Renal cortical epithelial cell (primary cell): ENCODE measurements at places on chromosomes 13 and 19. TPM values are rescaled to one million over a fixed set of nuclear protein-coding genes. Genes with fewer than 3 reads are reported as not detected.

DNA sequence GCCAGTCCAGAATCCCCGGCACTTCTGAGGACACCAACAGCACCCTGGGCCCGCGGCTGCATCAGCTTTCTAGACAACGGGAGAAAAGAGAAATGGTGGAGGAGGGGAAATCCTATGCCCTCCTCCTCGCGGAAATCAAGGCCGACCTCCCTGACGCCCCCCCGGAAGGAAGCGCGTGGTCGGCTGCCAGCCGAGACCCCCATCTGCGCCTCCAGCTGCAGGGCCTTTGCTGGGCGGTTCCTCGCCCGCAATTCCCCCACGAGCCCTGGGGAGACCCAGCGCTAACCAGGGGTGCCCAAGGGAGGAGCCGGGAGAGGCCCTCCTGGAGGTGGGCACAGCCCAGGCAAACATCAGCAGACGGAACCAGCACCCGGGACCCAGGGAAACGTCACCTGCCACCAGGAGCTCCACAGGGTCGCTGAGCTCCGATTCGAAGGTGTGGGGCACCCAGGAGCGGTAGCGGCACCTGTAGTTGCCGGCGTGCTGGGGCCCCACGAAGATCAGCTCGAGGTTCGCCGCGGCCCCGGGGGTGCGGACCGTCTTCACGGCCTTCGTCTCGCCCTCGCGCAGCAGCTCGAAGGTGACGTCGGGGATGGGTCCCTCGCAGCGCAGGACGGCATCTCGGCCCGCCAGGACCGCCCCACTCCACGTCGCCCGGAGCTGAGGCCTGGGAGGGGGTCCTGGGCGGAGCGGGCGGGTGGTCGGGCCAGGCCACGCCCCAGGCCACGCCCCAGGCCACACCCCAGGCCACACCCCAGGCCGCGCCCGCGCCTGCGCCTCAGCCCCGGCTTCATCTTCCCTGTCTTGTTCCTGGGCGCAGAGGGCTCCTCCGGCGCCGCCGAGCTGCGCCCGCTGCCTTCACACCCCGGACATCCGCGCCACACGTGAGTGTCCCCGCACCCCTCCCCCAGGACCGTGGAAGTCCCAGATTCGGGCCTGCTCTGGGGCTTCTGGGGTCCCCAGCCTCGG lies 6.0 kb downstream of the A1BG start:
- no peak for DNase-seq

The MAB21L1 gene
- total RNA-seq = not detected in 2 replicates

The FFAR3 gene
- not detected in 2 replicates for total RNA-seq

DNA sequence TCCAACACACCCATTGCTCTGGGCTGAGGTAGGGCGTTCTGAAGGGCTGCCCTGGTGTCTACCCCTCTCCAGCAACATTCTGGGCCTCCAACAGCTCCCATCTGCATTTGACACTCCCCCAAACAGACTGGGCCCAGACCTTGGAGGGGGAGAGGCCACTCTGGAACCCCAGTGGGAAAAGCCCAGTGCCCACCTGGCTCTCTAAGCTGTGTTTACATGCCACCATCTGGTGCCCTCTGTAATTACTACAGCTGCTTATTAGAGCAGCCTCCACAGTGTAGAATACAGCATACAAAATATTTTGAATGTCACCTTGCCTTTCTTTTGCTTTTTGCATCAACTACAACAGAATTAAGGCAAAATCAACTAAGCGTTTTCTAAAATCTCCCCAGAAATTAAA lies 35.8 kb upstream of the TM9SF2 start:
- DNase-seq = no peak

DNA sequence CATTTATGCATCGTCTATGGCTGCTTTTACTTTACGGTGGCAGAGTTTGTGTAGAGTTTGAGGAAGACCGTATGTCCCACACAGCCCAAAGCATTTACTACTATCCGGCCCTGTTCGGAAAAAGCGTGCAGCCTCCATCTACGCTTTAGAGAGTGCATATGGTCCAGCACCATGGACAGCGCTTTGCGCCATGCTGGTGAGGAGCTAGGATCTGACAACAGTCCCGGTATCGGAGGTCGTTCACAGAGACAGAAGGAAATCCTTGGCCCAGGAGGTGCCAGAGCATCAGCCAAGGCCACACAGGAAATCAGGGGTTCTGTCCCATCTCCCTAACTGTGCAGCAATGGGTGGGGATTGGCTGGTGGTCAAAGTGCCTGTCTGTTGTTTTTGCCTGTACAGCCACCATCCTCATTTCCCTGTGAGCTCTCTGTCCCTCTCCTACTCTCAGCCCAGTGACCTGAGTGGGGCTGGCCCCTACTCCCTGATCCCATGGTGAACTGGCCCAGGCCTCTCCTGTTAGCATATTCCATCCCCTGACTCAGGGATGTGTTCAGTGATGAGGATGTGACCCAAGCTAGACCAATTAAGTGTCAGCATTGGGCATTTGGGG lies 16.2 kb upstream of the PRODH2 start:
- peak; percentile 38 for DNase-seq

GRCh38 chr13:31101472-31102170 lies 60.1 kb downstream of the HSPH1 start:
- DNase-seq = no peak

GRCh38 chr13:26021516-26021915 lies 30.3 kb downstream of the SHISA2 start:
- peak; percentile 76 for DNase-seq

DNA sequence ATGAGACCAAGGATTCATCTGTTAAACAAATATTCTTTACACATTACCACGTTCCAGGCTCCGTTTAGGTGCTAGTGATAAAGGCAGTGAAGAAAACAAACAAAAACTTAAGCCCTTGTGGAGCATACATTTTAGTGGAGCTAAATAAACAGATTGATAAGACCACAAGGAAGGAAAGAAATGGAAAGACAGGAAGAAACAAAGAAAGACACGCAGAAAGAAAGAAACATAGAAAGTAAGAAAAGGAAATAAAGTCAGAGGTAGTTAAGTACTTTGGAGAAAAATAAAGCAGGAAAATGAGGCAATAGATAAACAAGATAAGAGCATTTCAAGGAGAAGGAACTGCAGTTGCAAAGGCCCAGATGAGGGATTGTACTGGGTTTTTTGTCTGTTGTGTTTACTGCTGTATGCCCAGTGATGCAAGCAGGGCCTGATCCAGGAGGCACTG lies 998 bp downstream of the NFKBIB start:
- DNase-seq = no peak

The AMER2 gene
- not detected in 2 replicates for total RNA-seq

The MYH14 gene
- total RNA-seq = 0.85 and 36.5 TPM in 2 replicates

The METTL21C gene
- total RNA-seq = not detected in 2 replicates

The TMEM147 gene
- total RNA-seq = 76.1 and 93.6 TPM in 2 replicates

GRCh38 chr19:16442386-16443276 lies 29.1 kb downstream of the EPS15L1 start:
- DNase-seq = no peak

The PTH2 gene
- total RNA-seq = not detected in 2 replicates

GRCh38 chr13:99119656-99120055 lies 81.0 kb upstream of the UBAC2 start:
- DNase-seq = no peak

DNA sequence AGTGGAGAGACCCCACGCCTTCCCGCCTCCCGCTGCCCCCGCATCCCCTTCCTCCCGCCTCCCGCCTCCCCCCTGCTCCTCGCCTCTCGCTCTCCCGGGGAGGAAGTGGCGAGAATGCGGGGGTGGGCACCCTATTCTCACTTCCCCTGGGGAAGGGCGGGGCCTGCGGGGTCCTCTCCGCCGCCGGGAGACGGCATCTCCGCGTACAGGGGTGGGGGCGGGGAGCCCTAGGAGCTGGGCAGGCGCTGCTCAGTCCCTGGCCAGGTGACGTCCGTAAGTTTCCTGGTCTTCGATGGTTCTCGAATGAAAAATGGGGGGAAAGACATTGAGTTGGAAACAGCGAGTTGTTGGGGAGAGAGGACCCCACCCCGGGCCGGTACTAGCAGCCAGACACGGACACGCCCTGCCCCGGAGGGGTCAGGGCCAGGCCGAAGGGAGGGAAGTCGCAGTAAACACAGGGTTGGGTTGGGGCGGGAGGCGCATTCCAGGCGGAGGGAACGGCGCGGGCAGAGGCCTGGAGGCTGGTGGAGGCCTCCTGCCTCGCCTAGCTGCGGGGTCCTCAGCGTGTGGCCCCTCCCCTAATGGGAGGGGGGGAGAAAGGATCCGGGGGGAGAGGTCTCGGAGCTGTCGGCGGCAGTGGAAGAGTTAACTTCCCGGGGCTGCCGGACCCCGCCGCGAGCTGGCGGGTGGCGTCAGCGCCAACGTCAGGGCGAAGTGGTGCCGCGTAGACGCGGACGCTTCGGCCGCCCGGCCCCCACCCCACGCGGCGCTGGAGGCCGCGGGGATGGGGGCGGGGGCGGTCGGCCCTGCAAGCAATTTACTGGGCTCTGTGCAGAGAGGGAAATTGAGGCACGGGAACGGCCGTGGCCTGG lies 10.4 kb upstream of the JUND start:
- DNase-seq = peak; percentile 47

DNA sequence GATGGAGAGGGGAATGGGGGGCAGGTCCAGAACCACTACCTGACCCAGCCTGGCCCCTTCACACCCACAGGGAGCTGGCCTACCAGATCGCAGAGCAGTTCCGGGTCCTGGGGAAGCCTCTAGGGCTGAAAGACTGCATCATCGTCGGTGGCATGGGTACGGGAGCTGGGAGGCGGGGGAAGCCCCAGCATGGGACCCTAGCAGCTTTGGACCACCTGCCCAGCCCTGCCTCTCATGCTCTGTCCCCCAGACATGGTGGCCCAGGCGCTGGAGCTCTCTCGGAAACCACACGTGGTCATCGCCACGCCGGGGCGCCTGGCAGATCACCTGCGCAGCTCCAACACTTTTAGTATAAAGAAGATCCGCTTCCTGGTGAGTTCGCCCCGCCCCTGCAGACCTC lies 2.1 kb downstream of the DDX49 start:
- DNase-seq = no peak

DNA sequence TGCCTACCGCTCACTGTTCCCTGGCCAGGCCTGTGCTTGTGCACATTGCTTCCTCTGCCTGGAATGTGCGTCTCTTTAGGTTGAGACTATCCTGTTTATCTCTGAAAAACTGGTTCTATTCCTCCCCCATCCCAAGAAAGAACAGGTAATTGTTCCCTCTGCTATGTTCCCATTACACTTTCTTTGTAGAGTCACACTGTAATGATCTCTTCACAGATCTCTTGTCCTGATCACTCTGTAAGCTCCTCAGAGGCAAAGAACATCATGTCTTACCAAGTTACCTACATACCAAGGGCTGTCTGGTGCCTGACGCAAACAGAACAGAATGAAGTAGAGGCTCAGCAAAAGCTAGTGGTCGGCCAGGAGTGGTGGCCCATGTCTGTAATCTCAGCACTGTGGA lies 40.3 kb downstream of the SPRYD7 start:
- no peak for DNase-seq

DNA sequence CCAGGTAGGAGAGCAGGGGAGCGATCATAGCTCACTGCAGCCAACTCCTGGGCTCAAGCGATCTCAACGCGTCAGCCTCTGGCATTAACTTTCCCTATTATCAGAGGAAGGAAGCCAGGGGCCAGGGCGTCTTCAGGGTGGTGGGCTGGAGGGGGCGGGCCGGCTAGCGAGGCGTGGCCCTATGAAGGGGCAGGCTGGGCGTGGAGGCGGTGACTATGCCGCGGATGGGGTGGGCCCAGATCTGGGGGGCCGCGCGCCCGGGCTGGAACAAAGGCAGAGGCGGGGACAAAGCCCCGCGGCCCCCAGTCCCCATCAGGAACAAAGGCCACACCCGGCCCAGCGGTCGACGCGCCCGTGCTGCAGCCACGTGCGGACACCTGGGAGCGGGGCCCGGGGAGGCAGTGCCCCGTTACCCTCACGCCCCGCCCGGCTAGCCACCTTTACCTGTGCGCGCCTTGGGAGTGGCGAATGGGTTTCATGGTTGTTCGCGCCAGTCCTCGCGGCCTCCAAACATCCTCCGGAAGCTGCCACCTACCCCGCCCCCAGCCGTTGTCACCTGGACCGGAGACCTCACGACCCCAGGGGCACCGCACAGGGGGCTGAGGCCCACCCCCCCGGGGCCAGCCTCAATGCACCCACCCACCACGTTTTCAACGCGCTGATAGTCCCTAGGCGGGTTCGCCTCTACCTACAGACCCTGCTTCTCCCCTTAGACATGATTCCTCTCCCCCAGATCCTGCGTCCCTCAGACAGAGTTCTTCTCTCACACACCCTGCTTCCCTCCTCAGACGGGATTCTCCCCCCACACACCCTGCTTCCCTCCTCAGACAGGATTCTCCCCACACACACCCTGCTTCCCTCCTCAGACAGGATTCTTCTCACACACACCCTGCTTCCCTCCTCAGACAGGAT lies 5.4 kb upstream of the TRIM28 start:
- no peak for DNase-seq

DNA sequence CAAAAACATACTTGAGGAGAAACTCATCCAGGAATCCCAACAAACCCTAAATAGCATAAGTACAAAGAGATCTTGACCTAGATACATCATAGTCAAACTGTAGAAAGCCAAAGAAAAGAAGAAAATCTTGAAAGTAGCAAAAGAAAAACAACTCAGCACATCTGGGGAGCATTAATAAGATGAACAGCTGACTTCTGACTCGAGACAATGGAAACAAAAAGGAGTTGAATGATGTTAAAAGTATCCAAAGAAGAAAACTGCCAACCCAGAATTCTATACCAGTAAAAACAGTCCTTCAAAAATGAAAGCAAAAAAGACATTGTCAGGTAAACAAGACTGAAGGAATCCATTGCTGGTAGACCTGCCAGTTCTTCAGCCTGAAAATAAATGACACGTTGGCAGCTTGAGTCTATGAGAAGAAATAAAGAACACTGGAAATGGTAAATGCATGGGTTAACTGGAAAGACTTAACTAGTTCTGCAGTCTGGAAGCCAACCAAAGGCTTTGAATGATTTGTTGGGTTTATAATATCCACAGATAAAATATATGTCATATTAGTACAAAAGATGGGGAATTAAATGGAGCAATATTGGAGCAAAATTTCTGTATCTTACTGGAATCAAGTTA lies 46.8 kb downstream of the TSSK6 start:
- no peak for DNase-seq

DNA sequence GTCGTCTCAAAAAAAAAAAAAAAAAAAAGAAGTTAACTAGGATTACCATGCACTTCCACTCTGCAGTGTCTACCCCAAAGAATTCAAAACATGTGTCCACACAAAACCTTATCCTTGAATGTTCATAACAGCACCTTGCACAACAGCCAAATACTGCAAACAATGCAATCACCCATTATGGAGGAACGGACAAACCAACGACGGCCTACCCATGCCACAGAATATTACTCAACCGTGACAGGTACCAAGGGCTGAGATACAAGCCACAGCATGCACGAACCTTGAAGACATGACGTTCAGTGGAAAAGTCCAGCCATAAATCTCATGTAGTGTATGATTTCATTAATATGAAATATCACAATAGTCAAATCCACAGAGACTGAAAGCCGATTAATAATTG lies 3.0 kb upstream of the SHISA7 start:
- peak; percentile 37 for DNase-seq

GRCh38 chr13:76828316-76828741 lies 57.9 kb downstream of the KCTD12 start:
- DNase-seq = peak; percentile 45

- no peak for DNase-seq
These were observed 1034.8 kb downstream of the PCDH17 start for GRCh38 chr13:58666331-58666730.
